Substantia nigra (tissue), 51 donors: ENCODE measurements at places on chromosomes 5 and 9.

DNA sequence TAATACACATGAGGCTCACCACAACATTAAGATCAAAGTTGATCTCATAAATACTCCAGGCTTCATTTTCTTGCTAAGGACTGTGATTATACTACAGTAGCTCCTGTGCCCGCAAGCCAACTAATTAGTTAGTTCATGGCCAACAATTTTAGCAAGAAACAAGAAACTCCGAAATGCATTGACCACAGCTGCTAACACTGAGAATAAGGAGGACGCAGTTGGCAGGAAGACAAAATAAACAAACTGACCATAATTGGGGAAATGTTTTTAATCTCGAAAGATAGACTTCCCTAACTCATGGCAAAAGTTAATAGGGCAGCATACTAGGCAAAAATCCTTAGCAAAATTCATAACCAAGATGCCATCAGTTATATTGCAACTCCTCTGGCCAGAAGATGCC lies 115.5 kb upstream of the SPEF2 start:
- DNase-seq, result no peak

- DNase-seq, result no peak
Measured at GRCh38 chr5:127031863-127032232, 1.5 kb upstream of the MARCHF3 start.

GRCh38 chr9:133494636-133495326 lies 15.9 kb upstream of the SLC2A6 start:
- DNase-seq, result no peak

- DNase-seq, result no peak
Measured at GRCh38 chr5:179369530-179369884, 24.2 kb upstream of the ADAMTS2 start.

DNA sequence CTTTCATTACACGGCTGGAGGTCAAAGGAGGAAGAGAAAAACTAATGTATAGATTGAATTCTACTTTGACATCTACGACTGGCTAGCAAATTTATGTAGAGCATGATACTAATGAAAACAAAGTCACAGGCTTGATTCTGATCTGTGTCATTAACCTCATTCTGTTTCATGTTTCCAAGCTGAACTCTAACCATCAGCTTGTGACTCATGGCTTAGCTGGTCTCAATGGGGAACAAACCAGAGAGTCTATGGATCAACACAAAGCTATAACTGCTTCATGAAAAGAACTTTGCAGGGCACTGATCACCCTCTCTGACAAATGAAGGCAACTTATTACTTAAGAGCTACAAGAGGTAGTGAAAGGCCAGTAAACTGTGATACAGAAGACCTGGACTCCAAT lies 23.6 kb upstream of the PDE4D start:
- DNase-seq, result no peak

DNA sequence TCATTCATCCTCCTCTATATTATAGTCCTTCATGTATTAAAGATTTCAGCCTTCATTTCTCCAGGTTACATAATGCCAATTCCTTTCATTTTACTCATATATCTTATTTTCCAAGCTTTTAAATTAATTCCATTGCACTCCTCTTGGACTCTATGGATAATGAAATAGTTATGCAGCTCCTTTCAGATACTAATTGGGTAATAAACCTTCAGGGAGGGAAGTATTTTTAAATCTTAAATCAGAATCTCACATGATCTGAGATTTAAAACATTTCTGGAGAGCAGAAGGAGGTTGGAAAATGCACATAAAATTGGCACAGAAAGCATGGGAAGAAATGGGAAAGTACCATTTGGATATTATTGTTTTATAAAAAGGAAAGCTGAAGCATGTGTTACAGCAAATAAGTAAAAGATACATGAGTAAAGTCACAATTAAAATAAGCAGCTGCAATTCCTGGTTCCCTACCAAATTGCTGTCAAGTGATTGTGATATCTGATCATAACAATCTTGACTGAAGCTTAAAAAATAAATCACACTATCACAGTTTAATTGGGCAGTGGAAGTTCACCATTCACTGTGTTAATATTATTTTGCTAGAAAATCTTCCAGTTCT lies 257.9 kb upstream of the NREP start:
- DNase-seq, result no peak

DNA sequence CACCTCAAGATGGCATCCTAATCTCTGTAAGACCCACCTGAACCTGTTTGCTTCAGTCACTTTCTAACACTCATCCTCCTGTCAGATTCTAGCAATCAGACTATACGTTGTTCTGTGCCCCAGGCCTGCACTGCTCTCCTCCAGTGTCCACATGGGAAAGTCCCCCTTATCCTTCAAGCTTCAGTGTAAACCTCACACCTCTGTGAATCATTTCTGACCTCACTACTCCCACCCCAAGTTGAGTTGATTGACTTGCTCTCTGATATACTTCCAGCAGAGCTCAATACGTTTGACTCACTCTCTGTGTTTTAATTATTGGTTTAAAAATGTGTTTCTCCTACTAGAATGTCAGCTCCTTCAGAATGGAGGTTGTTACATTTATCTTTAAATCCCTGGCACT lies 240.2 kb downstream of the FBXL17 start:
- no peak for DNase-seq

DNA sequence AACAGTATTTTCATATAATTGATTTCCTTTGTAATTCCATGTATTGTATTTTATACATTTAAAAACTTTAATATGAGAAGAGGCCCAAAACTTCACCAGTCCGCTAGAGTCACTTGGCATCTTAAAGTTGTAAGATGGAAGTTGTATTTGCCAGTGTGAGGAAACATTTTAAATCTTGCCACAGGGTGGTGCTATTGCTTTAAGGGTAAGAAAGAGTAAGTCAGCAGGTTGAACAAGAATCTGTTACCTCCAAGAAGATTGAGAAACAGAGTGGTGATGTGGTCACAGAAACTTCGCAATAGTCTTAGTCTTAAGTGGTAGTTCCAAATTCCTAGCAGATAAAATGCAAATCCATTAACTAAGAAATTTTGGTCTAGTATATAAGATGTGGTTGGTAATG lies 39.8 kb upstream of the RANBP6 start:
- DNase-seq, result no peak

DNA sequence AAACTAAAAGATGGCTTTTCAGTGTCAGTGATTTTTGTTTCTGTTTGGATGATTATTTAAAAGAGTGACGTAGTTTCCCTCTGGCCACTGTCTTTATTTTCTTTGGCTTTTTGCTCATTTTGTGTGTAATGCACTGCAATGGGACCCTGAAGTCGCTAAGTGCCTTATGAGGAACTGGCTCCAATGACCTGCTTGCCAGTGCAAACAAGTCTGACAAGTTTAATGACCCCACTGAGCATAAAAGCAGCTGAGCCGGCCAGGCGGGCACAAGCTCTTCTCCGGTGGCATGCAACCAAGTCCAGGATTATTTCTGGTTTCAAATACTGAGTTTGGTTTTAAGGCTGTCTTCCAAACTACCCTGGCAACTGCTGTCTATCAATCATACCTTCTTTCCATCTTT lies 15.6 kb upstream of the GNA14 start:
- no peak for DNase-seq

- no peak for DNase-seq
Measured at GRCh38 chr5:125011419-125011818, 265.0 kb upstream of the ZNF608 start.

DNA sequence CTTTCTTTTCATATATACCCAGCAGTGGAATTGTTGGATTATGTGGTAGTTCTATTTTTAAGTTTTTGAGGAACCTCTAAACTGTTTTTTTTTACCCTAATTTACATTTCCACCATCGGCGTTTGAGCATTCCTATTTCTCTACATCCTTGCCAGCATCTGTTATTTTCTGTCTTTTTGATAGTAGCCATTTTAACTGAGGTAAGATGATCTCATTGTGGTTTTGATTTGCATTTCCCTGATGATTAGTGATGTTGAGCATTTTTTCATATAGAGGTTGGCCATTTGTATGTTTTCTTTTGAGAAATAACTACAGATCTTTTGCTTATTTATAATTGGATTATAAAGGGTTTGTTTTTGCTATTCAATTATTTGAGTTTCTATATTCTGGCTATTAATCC lies 71.7 kb upstream of the TNC start:
- no peak for DNase-seq

- DNase-seq, result no peak
Measured at GRCh38 chr5:40679913-40680681, at the start of gene PTGER4. PTGER4 (plus strand) TSS chr5:40679915; CDS start chr5:40680994, 1,079 bp downstream.

DNA sequence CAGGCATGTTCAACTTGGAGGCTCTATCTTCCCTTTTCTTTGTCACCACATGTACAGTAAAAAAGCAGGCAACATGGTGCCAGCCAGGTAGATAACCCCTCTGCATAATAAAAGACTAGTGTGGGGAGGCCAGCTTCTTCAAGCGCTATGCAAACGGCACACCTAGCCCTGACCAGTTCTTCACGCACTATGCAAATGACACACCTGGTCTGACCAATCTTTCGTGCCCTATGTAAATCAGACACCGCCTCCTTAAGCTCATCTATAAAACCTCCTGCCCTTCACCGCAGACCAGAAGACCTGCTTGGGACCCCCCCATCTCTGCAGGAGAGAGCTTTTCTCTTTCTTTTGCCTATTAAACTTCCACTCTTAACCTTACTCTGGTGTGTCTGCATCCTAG lies 28.1 kb upstream of the UGCG start:
- no peak for DNase-seq

DNA sequence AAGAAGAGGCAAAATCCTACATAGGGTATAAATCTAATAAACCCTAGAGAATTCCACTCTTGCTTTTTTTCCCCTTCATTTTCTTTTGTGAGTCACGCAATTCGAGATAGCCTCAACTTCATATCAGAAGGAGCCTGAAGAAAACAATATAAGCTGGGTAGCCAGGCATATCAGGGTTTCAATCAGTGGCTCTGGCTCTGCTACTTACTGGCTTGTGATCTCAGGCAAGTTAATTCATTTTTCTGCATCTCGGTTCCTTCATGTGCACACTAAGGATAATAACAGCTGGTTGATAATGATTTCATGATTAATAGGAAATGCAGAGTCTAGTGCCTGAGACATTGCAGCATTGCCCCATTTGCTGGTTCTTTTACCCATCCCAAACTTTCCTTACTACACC lies 46.5 kb upstream of the ASTN2 start:
- no peak for DNase-seq

DNA sequence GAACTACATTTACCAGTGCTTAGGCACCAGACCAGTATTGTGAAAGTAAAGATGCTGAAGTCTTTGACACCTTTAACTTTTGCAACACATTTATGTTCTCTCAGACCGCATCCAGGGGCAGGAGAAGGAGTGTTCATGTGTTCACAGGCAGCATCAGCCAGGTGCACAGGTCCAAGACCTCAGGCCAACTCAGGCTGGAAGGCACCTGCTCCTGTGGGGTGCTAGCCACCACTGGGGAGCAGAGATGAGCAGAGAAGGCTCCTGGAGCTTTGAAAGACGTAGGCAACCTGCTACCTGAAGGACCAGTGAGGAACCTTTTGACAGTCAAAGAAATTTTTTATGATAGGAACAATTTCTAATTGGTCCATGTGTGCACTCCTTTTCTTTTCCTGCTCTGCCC lies 35.6 kb downstream of the DAPK1 start:
- no peak for DNase-seq

GRCh38 chr5:90844931-90845330 lies 286.3 kb downstream of the ADGRV1 start:
- DNase-seq, result no peak

GRCh38 chr5:137815202-137815990 lies 52.3 kb upstream of the MYOT start:
- no peak for DNase-seq

DNA sequence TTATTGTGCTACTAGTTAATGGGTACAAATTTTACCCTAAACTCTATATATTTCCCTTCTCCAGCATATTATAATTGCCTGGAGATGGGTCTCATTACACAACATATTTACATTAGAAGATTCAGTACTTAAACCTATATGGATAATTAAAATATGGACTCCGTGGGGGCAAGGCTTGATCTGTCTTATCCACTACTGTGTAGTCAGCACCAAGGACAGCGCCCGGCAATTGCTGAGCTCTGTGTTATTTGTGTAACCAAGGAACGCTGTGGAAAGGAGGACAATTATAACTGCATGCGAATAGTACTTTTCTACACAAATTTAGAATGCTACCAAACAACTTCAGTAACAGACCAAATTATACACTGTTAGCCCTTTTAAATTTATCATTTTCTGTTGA lies 77.7 kb downstream of the DNAH5 start:
- DNase-seq, result no peak

GRCh38 chr9:88075966-88076285 lies 62.3 kb downstream of the SPATA31C2 start:
- DNase-seq, result no peak

GRCh38 chr9:116112236-116112635 lies 41.4 kb upstream of the PAPPA start:
- DNase-seq, result no peak
